ENCODE measurements at places on chromosomes 6 and 20.

DNA sequence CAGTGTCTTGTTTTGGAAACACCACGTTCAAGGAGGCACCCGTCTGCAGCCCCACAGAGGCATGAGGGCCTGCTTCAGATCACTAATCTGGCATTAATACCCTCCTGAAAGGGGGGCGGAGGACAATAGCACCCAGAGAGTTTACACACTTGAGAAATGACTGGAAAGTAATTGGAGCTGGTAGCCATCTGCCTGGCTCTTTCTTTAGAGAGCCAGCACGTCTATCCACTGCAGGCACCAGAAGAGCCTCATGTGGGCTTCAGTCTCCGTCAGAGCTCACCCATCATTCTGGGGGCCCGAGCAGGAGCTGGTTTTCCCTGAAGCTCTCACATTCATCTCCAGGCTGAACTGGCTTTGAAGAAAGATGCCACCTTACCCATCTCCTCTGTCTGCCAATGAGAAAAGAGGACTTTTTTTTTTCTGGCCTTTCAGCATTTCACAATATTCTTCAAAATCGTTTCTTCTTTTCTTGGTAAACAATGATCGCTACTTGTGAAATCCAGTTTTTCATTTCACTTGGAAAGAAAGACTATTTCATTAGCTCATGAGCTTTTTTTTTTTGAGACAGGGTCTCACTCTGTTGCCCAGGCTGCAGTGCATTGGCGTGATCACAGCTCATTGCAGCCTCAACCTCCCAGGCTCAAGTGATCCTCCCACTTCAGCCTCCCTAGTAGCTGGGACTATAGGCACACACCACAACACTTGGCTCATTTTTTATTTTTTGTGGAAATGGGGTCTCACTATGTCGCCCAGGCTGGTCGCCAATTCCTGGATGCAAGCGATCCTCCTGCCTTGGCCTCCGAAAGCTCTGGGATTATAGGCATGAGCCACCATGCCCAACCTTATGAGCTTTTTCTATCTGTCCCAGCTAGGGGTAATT lies 124.7 kb upstream of the ZNF217 start:
- no peak for DNase-seq

- no peak for DNase-seq
Measured at GRCh38 chr6:14857501-14857900, 388.4 kb upstream of the JARID2 start.

- DNase-seq, result no peak
Measured at GRCh38 chr6:115885636-115886366, 174.9 kb downstream of the FRK start.

GRCh38 chr6:48490658-48491057 lies 379.7 kb upstream of the PTCHD4 start:
- DNase-seq, result no peak

DNA sequence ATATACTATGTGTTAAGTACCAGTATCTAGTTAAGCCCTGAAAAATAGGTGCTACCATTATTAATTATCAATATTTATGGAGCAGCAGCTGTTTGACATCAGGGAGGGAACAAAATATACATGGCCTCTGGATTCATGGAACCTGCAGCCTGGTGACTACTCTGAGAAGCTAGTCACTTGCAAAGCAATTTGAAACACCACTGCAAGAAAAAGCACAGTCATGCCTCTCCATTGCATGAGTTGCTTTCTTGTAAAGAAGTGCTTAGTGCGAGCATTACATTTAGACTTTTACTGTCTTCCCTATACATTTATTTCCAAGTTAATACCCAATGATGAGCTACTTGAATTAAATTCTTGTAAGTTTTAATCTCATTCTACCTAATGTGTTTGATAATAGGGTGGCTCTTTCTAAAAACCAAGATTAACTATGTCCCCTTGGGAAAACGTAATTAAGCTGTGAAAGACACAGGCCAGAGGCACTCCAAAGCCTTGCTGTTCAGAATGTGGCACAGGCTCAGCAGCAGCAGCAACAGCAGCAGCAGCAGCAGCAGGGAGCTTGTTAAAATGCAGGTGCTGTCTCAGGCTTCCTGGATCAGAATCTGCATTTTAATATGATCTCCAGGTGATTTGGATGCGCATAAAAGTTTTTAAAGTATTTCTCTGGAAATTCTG lies 83.6 kb downstream of the PFDN4 start:
- no peak for DNase-seq

DNA sequence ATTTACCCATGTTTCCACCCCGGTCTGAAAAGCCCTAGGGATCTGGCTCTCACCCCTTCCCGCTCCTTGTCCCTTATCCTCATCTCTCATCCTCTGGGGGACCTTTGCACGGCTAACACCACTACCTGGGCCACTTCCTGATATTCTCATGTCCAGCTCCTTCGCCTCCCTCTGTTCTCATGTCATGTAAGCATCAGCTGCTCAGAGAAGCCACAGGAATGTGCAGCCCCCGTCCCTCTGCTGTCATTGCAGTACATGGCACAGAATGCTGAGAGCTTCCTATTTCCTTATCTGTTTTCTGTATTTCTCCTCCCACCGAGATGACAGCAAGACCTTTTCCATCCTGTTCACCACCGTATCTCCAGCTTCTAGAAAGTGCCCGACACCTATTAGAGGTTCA lies 102.4 kb downstream of the MTHFD1L start:
- DNase-seq, result no peak

GRCh38 chr6:125197795-125198269 lies 44.3 kb downstream of the TPD52L1 start:
- DNase-seq, result no peak

GRCh38 chr20:34426026-34426425 lies 63.0 kb downstream of the ITCH start:
- no peak for DNase-seq

DNA sequence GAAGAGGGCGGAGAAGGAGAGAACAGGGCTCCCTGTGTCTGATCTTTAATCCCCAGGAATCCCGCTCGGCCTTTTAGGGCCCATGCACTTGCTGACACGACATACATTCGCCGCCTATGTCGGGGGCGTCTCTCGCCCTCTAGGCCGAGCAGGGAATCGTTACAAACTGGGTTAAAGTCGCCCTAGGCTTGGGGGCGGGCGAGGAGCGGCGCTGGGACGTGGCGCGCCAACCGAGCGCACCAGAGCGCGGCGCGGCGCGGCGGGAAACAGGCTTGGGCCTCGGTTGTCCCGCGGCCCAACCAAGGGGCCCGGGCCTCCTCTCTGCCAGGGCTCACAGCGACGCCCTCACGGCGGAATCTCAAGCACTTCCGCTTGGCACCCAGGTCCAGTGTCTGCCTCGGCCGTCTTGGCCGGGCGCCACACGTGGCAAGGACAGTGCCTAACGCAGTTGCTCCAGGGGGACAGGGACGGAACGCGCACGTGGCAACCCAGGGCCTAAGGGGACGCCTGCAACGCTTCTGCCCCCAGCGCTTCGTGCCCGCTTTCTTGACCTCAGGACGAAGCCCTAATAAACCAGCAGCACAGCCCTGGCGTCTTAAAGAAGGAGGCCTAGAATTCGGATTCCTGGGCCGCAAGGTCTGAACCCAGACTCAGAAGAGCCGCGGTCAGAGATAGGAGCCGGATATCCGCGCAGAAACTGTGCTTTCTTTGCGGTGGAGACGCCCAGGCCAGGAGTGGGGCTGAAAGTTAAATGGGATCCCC lies 71.5 kb downstream of the NCR2 start:
- no peak for DNase-seq

Measured in NCI-H2107 (cell line).